Keratinocyte (primary cell): ENCODE measurements at places on chromosomes 7 and 10. TPM values are rescaled to one million over a fixed set of nuclear protein-coding genes. Genes with fewer than 3 reads are reported as not detected.

DNA sequence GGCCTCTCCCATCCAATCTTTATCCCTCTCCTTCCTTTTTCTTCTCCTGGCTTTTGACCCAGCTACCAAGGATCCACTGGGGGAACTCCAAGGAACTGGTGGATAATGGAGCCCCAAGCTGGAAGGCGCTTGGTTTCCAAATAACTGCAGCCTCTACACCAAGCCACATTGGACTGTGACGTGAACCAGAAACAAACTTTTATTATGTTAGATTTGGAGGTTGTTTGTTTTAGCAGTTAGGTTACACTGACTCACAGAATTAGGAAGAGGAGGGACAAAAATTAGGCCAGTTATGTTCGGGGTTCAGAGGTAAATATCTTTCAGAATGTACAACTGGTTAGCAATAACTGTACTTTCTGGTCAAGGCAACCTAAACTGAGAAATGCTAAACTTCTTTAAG is 21.3 kb upstream of the ANK3 start:
- H3K4me1 ChIP-seq = peaks cover 17% of the 10 kb centered on the region
- no peak overlapping the region for H3K4me3 ChIP-seq
- DNase-seq = no peak
- no peaks in the 10 kb centered on the region for H3K27me3 ChIP-seq
- H3K27ac ChIP-seq = no peak overlapping the region

DNA sequence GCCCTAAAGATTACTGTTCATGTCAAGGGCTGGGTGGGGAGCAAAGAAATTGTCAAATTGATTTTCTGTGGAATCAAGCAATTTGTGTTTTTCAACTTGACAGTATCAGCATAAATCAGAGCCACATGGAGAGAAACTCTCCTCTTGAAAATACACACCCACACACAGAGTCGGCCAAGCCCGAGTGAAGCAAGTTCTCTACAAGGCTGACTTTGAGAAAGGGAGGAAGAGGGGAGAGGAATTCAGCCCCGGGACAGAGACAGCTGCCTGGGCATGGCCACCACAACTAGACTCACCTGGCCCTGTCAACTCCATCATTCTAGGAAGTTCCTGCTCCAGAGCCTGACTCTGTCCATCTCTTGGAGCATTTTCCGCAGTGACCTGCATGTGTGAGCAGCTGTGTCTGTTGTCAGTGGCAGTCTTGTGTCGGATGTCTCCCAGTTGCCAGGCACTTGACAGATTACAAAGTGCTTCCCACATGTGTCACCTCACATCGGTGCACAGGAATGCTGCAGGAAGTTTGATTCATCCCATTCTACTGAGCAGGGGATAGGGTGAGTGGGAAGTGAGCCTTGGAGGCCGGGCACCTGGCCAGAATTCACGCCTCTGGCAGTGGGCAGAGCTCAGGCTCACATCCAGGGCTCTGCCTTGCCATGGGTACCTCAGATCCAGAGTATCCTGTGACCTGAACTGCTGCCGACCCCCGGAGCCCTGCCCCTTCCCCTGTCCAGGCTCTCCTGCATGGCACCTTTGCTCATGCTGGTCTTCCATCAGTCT is 37.9 kb downstream of the ADAM12 start:
- no peaks in the 10 kb centered on the region for H3K27me3 ChIP-seq
- peak; percentile 57 for DNase-seq
- H3K27ac ChIP-seq = no peak overlapping the region
- H3K4me1 ChIP-seq = peaks cover 8% of the 10 kb centered on the region

- no peak for DNase-seq
- H3K36me3 ChIP-seq = no peaks in the 10 kb centered on the region
- H3K4me1 ChIP-seq = peaks cover 1% of the 10 kb centered on the region
- H3K27me3 ChIP-seq = no peaks in the 10 kb centered on the region
Observed at GRCh38 chr10:35294506-35294905, 41.8 kb upstream of the CCNY start.

DNA sequence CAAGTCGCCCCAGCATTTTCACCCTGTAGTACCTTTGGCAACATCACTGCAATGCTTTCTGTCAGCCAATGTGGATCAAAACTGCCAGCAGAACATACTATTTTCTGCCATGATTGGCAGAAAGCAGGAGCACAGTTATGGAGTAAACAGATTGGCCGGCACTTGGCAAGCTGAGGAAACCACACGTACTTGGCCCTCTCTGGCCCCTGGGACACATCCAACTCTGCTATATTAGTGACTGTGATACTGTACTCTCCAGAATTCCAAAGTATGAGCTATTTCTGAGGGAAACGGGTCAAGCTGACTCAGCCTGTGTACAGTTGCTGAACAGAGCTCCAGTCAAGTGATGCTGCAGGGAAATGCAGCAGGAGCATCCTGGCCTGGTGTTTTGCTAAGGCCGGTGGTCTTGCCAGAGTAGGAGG is 39.8 kb upstream of the LANCL2 start:
- H3K4me1 ChIP-seq = no peaks in the 10 kb centered on the region
- H3K27me3 ChIP-seq = peaks cover 18% of the 10 kb centered on the region
- no peaks in the 10 kb centered on the region for H3K36me3 ChIP-seq
- DNase-seq = no peak
- H3K4me3 ChIP-seq = no peak overlapping the region
- no peak overlapping the region for H3K27ac ChIP-seq

DNA sequence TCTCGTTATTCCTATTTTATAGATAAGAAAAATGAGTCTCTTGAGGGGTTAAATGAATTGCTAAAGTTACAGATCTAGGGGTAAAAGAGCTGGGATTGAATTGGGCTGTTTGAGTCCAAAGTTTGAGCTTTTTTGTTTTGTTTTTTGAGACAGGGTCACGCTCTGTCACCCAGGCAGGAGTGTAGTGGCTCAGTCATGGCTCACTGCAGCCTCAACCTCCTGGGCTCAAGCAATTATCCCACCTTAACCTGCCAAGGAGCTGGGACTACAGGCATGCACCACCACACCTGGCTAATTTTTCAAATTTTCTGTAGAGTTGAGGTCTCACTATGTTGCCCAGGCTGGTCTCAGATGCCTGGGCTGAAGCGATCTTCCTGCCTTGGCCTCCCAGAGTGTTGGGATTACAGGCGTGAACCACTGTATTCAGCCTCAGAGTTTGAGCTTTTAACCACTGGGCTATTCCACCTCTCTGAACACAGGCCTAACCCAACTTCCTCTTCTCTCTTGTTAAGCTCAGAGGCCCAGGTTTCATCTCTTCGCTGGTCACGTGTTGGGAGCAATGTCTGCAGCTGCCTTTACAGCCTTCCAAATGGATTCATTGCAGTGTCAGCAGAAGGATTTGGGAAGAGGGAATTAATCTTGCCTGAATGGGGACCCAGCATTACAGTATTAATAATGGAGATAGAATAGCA is 8.0 kb downstream of the SUFU start:
- no peak overlapping the region for H3K4me3 ChIP-seq
- peaks cover 5% of the 10 kb centered on the region for H3K36me3 ChIP-seq
- no peak overlapping the region for H3K27ac ChIP-seq
- no peak for DNase-seq

Gene FXYD4
- not detected in 3 replicates for polyA plus RNA-seq

DNA sequence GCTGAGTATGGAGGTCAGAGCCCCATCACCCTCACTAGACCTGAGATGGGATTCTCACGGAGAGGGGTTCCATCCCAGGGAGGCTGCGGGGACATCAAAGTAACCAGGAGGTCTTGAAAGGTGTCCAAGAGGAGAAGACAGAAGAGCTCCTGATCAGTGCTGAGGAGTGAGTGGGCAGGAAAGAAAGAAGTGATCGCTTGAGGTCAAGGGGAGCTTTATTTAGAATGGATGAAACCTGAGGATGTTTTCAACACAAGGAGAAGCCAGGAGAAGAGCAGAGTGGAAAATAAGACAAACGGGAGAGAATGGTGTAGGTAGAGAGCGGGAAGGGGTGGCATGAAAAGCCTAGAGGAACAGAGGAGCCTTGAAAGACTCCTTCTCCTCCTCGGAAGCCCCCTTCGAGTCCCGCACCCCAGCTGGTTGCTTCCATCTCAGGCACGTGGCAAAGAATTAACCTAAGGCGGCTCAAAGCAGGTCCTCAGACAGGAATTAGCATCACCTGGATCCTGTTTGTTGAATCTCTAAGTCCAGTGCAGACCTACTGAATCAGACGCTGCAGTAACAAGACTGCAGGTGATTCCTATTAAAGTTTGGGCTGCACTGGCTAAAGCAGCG is 5.8 kb downstream of the SVIL start:
- no peaks in the 10 kb centered on the region for H3K36me3 ChIP-seq
- peaks cover 43% of the 10 kb centered on the region for H3K4me1 ChIP-seq
- H3K27me3 ChIP-seq = no peaks in the 10 kb centered on the region
- no peak overlapping the region for H3K27ac ChIP-seq

Gene COL13A1
- 0.89 to 3.2 TPM (median 1.5 TPM) in 3 replicates for polyA plus RNA-seq
